Naive thymus-derived CD4-positive, alpha-beta T cell (primary cell): ENCODE measurements at places on chromosomes 7 and 10. TPM values are rescaled to one million over a fixed set of nuclear protein-coding genes. Genes with fewer than 3 reads are reported as not detected.

The IFIT1B gene
- not detected for polyA plus RNA-seq

The SNX10 gene
- 7.2 TPM for polyA plus RNA-seq

The SEC24C gene
- polyA plus RNA-seq = 41.4 TPM

The AOAH gene
- 15.5 TPM for polyA plus RNA-seq

The FRMPD2 gene
- not detected for polyA plus RNA-seq

The GATA3 gene
- polyA plus RNA-seq = 24.0 TPM

The TAX1BP1 gene
- 112 TPM for polyA plus RNA-seq

The HABP2 gene
- not detected for polyA plus RNA-seq
